AG09309 (cell line): ENCODE measurements at places on chromosomes 4 and X.

DNA sequence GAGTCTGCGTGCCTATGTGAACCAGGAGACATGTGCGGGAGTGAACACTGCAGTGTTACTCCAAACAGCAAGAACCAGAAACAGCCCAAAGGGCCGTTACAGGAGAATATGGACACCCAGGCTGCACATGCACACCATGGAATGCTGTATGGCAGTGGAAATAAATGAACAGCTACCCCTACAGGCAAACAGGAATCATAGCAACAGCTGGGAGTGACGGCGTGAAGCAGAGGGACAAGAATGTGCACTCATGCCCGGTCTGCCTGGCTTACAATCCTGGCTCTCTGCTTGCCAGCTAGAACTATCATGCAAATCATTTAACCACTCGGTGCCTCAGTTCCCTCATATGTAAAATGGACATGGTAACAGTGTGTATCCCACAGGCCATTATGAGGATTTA lies 16.6 kb downstream of the GPKOW start:
- peak; percentile 8 for DNase-seq

DNA sequence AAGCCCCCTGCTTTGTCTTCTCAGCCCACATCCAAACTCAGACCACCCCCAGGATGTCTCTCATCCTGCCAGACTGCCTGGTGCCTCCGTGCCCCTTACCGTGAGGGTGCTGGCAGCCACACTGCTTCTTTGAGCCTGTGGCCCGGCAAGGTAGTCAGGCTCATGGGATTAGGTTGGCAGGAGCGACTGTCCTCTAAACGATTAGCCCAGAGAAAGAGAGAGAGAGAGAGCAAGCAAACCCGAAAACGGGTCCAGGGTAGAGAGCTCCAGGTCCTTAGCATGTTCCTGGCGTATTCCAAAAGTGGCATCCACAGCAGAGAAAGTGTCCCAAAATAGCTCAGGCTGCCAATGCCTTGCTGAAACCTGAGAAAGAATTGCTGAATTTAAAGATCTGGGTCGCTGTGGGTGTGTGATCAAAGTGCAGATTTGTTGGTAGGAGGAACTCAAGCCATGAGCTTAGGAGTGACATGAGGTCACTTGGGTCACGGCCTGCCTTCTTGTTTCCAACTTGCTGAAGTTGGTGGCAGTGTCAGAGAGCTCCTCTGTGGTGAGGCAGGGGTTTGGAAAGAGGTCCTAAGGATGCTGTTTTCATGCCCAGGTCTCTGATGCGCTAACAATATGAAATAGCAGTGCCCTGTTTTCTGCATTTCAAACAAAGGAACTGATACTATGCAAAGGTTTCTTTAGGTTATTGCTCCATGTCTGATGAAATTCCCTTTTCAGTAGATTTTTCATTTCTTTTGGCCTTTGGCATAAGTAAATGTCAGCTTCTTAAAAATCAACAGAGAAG lies 81.6 kb downstream of the RTL9 start:
- DNase-seq = no peak

- no peak for DNase-seq
Measured at GRCh38 chrX:119942831-119943184, 743 bp downstream of the NKAP start.

DNA sequence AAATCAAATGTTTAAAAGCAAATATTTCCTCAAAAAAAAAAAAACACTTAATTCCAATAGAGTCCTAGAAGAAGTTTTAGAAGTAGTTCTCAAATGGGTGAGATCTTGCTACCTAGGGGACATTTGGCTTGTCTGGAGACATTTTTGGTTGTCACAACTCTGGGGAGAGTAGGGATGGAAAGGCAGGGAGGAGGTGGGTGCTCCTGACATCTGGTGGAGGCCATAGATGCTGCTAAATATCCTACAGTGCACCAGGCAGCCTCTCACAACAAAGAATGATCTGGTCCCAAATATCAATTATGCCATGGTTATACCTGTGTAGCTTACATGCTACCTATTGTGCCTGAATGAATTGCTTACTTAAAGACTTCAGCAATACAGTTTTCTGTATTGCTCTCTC lies 46.8 kb downstream of the CPE start:
- DNase-seq = no peak

GRCh38 chrX:71945237-71945805 lies 34.7 kb downstream of the NHSL2 start:
- DNase-seq = no peak

- no peak for DNase-seq
Measured at GRCh38 chr4:183602557-183603027, 56.4 kb downstream of the RWDD4 start.

- no peak for DNase-seq
Measured at GRCh38 chrX:13933851-13934250, 95.8 kb downstream of the GEMIN8 start.

DNA sequence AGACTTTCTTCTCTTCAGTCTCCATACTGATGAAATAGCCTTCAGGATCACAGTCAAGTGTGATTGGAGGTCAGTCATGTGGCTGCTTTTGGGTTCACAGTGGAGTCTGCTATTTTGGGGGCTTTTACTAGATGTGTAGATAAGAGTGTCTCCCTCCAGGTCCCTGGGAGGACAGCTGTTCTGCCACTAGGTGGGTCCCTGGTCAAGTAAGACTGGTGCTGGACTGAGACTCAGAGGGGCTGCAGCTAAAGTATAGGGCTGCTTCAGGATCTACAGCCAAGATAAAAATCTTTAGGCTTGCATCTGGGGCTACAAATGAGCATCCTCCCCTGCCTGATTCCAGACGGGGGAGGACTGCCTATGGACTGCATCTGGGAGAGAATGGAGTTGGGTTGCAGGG lies 200.7 kb upstream of the ANKRD50 start:
- no peak for DNase-seq

- peak; percentile 8 for DNase-seq
Measured at GRCh38 chr4:185033950-185034349, 15.7 kb downstream of the HELT start.

- no peak for DNase-seq
Measured at GRCh38 chrX:1751781-1752180, 136.9 kb downstream of the ASMT start.
